Progenitor cell of endocrine pancreas (in vitro differentiated cells): ENCODE measurements at places on chromosomes 4 and X. TPM values are rescaled to one million over a fixed set of nuclear protein-coding genes. Genes with fewer than 3 reads are reported as not detected.

DNA sequence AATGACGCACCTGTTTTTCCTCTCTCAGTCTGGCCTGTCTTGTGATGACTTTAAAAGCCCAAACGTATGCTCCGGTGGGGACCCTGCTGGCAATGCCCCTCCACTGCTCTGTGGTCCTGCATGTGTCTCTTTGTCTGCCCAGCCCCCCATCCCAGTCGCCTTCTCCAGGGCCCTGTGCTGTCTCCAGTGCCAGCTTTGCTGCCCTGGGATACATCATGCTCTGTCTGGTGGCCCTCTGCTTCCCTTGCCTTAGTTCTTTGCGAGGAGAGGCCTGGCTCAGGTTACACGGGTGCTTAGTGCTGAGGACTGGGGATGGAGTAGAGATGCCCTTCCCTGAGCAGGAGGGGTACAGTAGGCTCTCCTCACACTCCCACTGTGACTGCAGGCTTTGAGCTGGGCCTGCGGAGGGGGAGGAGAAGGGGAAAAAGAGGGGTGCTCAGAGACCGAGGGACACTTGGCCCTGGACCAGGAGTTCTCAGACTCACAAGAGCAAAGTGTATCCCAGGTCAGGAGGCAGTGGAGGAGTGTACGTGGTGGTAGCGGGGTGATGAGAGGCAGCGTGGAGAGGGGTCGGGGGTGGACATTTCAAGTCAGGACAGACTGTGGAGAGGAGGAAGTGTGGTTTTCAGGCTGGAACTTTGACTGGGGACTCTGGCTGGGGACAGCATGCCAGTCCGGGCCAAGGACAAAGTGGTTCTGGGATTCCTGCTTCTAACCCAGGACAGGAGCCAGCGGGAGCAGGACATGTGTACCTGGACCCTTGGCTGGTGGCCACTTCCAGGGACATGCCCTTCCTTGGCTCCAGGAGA is 2.8 kb downstream of the APLN start:
- no peaks in the 10 kb centered on the region for H3K36me3 ChIP-seq
- no peak for DNase-seq
- H3K4me3 ChIP-seq: no peak overlapping the region
- no peak overlapping the region for H3K27ac ChIP-seq

The KCTD8 gene
- 1.3 and 1.7 TPM in 2 replicates for total RNA-seq

GRCh38 chr4:135201081-135201480 is 999.5 kb upstream of the PABPC4L start:
- no peak overlapping the region for H3K4me3 ChIP-seq
- no peak overlapping the region for H3K27ac ChIP-seq
- no peaks in the 10 kb centered on the region for H3K27me3 ChIP-seq
- peaks cover 6% of the 10 kb centered on the region for H3K4me1 ChIP-seq
- no peak for DNase-seq
- H3K36me3 ChIP-seq: no peaks in the 10 kb centered on the region

DNA sequence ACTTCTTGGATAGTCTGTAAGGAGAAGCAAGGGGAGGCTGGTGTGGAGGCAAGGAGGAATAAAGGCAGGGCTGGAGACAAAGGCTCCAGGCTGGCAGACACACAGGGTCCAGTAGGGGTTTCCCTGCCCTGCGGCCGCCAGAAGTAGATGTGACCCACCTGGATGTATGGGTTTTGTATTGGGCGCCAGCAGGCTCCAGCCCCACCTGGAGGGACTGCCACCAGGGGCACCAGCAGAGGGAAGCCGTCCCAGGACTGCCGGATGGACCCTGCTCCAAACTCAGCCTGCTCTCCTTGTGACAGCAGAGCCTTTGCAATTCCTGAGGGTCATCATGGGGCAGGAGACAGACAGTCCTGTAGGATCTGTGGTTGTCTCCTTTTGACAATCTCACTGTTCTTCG is 52.7 kb downstream of the MGST2 start:
- peak overlapping the region; percentile 78 for H3K27ac ChIP-seq
- peaks cover 47% of the 10 kb centered on the region for H3K36me3 ChIP-seq
- no peak overlapping the region for H3K4me3 ChIP-seq
- H3K4me1 ChIP-seq: peaks cover 22% of the 10 kb centered on the region

The GAGE13 gene
- total RNA-seq: not detected in 2 replicates

The EDA2R gene
- 4.2 and 6.6 TPM in 2 replicates for total RNA-seq

DNA sequence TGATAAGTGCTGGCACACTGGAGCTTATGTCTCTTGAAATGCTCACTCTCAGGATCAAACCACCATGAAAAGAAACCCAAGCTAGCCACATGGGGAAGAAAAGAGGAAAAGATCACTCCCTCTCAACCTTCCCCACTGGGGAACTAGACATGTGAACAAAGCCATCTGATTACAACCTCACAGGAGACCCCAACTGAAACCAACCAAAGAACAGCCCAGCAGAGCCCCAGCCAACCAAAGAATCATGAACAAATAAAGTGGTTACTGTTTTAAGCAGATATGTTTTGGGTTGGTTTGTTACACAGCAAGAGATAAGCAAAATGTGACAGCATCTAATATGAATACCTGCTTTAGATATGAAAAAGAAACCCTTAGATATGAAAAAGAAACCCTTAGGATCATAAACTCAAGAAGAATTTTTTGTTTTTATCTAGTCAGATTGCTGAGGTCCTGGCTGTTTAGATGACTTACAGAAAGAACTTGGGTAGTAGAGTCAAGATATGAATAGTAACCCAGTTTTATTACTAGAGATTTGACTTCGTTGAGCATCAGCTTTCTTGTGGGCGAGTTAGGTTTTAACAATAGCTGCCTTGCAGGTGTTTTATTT is 23.7 kb upstream of the TLR7 start:
- H3K27ac ChIP-seq: no peak overlapping the region
- no peaks in the 10 kb centered on the region for H3K36me3 ChIP-seq
- no peak for DNase-seq
- H3K27me3 ChIP-seq: no peaks in the 10 kb centered on the region

GRCh38 chr4:27123123-27123768 is 262.6 kb downstream of the STIM2 start:
- no peak for DNase-seq
- H3K4me3 ChIP-seq: no peak overlapping the region

GRCh38 chrX:44908153-44908552 is 35.2 kb downstream of the KDM6A start:
- peak overlapping the region; percentile 73 for H3K27ac ChIP-seq
- peaks cover 12% of the 10 kb centered on the region for H3K4me1 ChIP-seq
